ENCODE measurements at places on chromosomes 11 and 22.

- no peak for DNase-seq
Measured at GRCh38 chr11:18700375-18700774, 1.8 kb downstream of the TMEM86A start.

GRCh38 chr11:75554258-75555022, 7.6 kb upstream of the SERPINH1 start:
- no peak for DNase-seq

- peak; percentile 28 for DNase-seq
Measured at GRCh38 chr11:128692753-128693415, 988 bp upstream of the FLI1 start.

DNA sequence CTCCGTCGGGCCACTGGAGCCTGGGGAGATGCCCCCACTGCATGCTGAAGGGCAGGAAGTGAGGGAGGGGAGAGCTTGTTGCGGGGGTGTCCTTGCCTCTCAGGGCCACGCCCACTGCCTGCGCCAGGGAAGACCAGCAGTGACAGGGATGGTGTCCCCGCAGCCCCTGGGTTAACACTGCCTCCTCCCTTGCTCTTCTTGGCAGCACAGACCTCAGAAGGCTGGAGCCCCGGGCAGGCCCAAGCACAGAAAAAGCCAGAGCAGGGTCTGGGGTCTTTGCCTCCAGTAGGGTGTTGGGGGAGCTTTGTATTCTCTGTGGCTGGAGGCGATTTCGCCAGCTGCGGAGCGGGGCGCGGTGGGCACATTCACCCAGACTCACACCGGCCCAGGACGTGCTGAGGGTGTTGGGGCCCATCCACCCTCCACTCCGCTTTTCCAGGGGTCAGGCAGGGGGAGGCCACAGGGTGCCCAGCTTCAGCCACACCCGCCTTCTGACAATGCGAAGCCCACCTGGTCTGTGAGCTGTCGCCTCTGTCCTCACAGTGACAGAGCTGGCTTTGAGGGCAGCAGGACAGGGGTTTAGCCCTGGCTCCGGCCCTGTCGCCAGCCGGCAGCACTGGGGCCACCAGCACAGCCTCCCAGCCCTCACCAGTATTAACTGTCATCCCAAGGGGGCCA, 83.7 kb downstream of the CDKN1C start:
- DNase-seq, result no peak

DNA sequence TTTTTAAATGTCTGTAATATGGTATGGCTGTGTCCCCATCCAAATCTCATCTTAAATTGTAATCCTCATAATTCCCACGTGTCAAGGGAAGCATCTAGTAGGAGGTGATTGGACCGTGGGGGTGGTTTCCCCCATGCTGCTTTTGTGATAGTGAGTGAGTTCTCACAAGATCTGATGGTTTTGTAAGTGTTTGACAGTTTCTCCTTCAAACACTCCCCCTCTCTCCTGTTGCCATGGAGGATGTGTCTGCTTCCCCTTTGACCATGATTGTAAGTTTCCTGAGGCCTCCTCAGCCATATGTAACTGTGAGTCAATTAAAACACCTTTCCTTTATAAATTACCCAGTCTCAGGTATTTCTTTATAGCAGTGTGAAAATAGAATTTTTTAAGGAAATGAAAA, 31.1 kb upstream of the CD44 start:
- no peak for DNase-seq

GRCh38 chr11:66068923-66069714, 953 bp upstream of the PACS1 start:
- DNase-seq, result no peak

- DNase-seq, result no peak
Measured at GRCh38 chr11:116413301-116414242, 359.2 kb downstream of the BUD13 start.

GRCh38 chr22:37470087-37470445, 16.1 kb downstream of the MFNG start:
- no peak for DNase-seq

- no peak for DNase-seq
Measured at GRCh38 chr11:114826910-114827442, 148.6 kb downstream of the NXPE2 start.

DNA sequence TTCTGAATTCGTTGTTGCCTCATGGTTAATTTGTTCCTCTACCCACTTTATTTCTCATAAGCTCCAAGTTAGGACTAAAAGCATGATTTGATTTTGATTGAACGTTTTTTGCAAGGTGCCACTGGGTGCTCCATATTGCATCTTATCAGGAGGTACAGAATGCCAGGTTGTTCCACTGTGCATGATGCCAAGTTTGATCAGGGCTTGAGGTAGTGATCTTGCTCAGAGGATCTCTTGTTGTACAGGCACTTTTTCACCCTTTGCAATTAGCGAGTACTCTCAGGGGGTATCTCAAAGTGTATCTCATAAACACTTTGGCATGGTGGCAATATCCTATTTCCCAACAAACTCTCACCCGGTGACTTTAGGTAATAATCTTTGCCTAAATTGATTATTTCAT, 4.0 kb downstream of the GRAP2 start:
- no peak for DNase-seq

DNA sequence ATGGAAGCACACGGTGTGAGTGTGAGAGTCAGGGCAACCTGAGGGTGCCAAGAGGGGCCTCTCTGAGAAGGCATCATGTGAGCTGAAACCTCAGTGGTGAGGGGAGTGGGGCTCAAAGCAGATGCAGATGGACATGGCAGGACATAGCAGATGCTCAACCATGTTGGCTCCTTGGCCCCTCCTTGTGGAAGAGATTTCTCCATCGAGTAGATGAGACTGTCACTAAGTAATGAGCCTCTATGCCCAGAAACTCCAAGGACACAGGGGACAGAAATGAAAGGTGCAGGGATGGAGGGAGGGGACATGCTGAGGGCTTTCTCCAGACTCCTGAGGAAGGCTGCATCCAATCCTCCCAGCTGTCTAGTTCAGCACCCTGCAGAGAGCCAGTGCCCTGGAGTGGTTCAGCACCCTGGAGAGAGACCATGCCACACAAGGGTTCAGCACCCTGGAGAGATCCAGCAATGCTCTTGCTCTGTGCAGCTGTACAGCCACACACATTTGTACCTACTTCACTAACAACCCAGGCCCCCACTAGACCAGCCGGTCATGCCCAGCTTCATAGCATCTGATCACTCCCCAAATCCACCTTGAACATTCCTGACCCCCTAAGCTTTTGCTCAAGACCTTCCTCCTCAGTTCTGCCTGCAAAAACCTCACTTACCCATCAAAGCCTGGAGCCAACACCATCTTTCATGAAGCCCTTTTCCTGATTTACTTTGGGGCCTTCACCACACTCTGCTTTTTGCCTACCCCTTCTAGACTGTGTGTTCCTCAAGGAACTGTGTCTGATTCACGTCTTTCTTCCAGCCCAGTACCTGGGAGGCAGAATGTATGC, 252.0 kb downstream of the CTTN start:
- no peak for DNase-seq

DNA sequence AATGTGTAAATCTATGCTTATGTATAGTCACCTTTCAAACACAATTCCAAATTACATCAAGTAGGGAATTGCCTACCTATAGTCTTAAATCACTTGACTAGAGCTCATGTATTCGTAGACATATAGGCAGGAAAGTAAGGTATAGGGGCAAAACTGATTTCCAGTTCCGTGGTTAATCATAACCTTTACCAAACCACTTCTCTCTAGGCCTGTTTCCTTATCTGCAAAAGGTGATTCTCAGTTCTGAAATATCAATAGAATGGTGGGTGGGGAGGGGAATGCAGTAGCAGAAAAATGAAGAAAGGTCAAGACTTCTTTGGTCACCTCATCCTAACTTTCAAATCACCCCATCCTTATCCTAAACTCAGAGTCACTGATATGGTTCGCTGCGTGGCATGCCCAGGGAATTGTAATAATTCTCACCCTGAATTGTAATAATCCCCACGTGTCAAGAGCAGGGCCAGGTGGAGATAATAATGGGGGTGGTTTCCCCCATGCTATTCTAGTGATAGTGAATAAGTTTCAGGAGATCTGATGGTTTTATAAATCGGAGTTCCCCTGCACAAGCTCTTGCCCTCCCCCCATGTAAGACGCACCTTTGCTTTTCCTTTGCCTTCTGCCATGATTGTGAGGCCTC, 1.9 kb upstream of the ANO5 start:
- DNase-seq, result no peak

DNA sequence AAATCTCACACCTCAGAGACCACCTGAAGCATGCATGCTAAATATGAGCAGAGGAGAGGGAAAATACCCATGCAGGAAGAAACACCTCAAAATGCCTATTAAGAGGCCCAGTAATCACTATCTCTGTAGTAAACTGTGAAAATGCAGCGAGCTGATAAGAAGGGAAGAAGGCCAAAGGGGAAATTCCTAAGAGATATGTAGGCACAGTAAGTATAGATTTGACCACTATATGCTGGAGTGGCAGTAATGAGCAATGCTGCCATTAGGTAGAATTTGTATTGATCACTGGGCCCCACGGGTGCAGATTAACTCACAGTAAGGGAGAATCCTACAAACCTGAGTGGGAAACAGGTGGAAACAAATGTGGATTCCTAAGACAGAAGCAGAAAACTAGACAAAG, 1813.1 kb upstream of the RAG2 start:
- DNase-seq, result no peak

DNA sequence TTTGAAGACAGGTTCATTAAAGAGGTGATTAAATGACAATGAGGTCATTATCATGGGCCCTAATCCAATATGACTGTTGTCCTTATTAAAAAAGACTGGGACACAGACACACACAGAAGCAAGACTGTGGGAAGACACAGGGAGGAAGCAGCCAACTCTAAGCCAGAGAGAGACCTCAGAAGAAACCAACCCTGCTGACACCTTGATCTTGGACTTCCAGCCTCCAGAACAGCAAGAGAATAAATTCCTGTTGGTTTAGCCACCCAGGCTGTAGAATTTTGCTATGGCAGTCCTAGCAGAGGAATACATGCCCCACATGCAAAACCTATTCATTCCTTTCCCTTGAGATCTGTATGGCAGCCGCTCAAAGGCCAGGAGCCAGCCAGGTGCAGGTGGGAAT, 35.6 kb upstream of the CACNG2 start:
- no peak for DNase-seq

DNA sequence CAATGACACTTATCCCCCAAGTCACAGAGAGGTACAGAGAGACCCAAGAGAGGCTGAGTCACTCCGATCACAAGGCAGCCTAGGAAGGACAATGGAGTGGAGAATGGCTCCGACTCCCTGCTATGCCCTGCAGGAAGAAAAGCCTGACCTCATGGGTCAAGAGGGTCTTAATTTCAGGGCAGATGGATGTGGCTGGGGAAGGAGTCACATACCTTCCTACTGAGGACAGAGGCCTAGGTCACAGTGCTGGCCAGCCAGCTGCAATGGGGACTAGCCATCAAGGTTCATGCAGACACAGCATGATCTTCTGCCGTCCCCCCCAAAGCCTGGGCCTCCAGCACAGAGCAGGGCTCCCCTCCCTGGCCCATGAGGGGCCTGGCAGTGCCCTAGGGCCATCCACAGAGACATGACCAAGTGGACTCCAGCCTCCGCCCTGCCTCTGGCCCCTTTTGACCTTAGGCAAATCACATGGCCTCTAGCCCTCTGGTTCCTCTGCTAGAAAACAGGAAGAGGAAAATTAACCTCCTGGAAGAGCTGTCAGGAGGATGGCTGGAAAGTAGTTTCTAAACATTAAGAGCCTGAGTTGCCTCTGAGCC, 1.8 kb downstream of the ARRB1 start:
- DNase-seq, result no peak

DNA sequence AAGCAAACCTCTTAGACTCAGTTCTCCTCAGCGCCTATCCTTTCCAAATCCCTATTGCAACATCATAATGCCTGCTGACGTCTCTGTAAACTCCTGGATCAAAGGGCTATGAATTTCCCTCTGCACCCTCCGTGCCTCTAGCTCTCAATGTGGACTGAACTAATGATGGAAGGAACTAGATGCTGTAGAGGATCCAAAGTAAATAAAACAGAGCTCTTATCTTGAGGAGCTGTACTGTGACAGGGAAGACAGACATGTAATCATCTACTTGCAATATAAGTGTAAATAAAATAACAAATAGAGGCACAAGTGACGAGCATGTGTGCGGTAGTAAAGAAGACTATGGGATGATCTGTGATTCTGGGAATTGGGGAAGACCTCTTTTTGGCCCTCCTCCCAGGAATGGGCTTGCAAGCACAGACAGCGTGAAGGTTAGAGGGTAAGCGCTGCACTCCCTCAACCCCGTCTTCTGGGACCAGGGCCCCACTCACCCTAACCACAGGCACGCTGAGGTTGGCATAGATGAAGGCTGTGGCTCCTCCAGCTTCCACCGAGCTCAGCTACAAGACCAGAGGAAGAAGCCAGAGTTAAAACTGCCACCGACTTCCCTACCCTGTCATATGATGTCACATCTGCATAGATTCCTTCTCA, 42.2 kb downstream of the P4HA3 start:
- peak; percentile 35 for DNase-seq

DNA sequence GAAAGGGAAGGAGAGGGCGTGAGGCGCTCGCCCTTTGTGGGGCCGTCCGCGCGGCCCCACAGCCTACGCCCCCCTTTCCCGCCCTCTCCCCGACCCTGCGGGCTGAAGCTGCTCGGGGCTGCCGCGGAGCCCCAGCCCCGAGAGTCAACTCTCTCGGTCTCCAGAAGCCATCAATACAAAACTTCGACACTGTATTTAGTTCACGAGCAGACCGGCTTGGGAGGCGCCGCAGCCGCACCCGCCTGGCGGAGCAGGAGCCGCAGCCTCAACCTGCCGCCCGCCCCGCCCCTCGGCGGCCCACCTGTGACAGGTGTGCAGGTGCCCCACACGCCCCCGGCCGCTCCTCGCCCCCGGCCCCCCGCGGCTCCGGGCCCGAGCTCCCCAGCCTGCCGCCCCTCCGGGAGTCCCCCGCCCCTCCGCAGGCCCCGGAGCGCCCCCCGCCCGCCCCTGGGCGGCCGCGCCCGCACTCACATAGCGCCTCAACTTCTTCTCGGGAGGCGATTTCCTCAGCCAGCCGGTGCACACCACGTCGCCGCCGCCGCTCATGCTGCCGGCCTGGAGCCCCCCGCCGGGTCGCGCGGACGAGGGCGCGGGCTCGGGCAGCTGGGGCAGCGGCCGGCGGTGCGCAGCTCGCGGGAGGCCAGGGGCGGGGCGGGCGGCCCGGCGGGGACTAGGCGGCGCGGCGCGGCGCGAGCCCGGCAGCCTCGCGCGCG, at the start of gene GAB2:
Gene GAB2 (minus strand): TSS at position 646 of the 713 bp plus-strand sequence. CDS start 100 bp downstream, at position 546.
- DNase-seq, result peak; percentile 55

DNA sequence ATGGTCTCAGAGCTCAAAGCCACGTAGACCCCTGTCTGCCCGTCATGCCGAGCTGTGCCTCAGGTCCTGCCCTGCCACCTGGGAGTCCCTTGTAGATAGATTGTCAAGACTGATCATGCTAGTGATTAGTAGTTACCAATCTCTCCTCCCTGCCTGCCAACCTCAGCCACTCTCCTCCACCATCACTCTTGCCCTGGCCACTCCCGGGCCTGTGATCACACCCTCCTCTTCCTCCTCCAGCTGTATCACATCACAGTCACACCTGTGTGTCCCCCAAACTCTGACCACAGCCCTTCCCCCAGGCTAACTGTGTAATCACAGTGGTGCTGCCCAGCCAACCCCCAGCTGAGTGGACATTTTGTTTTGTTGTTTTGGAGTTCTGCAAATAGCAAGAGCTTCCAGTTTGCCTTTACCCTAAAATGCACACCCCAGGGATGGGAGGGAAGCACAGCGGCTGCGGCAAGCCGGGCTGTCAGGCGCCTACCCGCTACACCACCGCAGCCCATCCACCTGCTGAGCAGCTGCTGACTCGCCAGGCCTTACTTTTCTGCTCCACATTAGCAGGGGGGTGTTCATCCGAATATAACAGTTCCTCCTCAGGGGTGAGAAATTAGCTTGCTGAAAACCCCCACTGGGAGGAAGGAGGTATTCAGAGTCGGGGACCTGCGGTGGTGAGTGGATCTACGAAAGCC, 45.8 kb downstream of the LRFN4 start:
- DNase-seq, result no peak

All from CD8-positive, alpha-beta memory T cell (primary cell).